ENCODE measurements at places on chromosomes 16 and 17.

GRCh38 chr17:79670537-79671084 lies 59.8 kb upstream of the RBFOX3 start:
- no peak for DNase-seq

- peak; percentile 47 for DNase-seq
Observed at GRCh38 chr16:17467923-17468540, 2.7 kb downstream of the XYLT1 start.

- DNase-seq, result no peak
Observed at GRCh38 chr17:35676441-35676840, 55.0 kb upstream of the RASL10B start.

DNA sequence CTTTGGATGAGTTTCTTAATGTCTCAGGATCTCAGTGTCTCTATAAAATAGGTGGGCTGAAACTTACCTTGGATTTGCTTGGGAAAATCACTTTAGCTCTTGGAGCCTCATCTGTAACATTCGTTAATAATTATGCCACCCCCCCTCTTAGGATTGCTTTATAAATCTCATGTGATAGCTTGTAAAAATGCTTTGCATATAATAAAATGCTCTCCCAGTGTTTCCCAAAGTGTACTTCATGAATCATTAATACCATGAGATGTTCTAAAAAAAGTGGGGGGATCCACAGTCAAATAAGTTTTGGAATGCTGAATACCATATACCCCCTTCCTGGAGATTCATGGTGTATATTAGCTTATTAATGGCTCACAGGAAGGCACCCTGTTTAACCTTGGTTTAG lies 5.2 kb downstream of the KRT39 start:
- no peak for DNase-seq

- DNase-seq, result no peak
Observed at GRCh38 chr17:35235917-35236316, 7.0 kb upstream of the SLFN5 start.

DNA sequence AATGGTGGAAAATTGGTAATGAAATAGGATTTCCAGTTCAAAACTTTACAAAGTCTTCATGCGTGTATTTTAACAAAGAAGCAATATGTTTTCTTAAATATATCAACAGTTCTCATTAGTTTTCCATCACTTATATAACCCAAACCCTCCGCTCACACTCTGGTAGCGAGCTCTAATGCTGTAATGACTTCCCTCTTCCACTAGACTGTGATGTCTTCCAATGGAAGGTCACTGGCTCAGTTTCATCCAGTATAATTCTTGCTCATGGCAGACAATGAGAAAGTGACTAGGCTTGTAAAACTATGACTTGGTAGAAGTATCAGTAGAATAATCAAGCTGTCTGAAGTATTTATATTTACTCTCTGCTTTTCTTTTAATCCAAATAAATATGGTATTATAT lies 32.8 kb downstream of the NETO2 start:
- DNase-seq, result no peak

DNA sequence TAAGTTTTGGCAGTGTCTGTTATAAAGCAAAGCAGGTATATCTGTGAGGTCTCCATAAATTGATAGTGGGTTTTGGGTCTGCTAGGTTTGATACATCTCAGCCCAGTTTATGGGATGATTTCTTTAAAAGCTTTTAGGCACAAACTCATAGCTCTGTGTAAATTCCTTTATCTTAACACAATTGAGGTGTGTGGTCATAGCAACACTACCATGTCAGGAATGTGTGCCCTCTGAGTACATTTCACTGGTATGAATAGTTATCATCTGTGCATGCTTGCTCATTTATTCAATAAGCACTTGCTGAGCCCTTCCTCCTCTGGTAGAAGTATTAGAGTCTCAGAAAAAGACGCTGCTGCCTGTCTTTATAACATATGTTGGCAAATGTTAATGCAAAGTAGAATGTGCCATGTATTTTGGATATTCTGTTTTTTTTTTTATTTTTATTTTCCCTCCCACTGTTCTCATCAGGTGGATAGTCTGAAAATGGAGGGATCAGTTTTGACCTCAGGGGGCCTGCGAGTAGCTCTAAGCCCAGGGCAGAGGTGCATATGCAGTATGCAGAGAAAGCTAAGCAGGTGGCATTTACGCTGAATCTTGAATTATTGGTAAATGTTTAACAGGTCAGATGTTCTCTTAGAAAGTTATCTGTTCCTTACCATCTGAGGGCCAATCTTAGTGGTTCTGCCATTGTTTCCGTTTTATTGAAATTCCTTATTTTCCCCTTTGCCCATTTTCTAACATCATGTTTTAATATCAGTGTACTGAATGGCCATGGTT lies 90.7 kb downstream of the WNT3 start:
- DNase-seq, result no peak

- DNase-seq, result no peak
Observed at GRCh38 chr17:75950855-75951554, 10.2 kb upstream of the FBF1 start.

GRCh38 chr17:67829331-67829730 lies 4.0 kb downstream of the BPTF start:
- no peak for DNase-seq

DNA sequence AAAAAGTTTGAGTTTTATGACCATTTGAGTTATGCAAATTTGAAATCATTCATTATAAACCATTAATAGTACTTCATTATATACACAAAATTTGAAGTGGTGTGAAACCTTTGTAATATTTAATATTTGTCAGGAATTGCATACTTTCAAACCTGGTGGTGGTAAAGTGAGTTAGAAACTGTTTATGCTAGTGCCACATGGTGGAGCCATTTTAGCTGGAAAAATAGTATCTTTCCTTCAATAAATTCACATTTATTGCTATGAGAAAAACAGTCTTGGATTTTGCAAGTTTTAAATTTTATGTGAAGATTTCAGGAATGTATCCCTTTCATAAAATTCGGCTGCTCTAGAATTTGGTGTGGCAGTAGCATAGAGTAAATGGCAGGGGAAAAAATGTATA lies 7.3 kb upstream of the BLMH start:
- no peak for DNase-seq

DNA sequence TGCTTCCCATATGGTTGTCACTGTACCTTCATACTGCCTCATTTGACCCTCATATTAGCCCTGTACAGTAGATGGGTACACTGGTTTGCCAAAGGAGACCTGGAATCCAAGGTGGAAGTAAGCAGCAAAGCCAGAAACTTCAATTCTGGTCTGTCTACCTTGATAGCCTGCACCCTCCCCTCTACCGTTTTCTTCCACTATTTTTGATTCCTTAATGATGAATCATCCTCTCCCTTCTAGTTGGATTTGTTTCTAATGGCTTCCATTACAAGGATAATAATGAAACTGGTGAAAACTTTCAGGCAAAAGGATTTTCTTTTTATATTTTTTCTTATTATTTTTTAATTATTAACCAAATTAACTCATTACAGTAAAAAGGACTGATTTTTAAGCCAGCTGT lies 17.3 kb downstream of the TAC4 start:
- DNase-seq, result no peak

GRCh38 chr17:70352834-70353233 lies 183.5 kb downstream of the KCNJ2 start:
- DNase-seq, result no peak

DNA sequence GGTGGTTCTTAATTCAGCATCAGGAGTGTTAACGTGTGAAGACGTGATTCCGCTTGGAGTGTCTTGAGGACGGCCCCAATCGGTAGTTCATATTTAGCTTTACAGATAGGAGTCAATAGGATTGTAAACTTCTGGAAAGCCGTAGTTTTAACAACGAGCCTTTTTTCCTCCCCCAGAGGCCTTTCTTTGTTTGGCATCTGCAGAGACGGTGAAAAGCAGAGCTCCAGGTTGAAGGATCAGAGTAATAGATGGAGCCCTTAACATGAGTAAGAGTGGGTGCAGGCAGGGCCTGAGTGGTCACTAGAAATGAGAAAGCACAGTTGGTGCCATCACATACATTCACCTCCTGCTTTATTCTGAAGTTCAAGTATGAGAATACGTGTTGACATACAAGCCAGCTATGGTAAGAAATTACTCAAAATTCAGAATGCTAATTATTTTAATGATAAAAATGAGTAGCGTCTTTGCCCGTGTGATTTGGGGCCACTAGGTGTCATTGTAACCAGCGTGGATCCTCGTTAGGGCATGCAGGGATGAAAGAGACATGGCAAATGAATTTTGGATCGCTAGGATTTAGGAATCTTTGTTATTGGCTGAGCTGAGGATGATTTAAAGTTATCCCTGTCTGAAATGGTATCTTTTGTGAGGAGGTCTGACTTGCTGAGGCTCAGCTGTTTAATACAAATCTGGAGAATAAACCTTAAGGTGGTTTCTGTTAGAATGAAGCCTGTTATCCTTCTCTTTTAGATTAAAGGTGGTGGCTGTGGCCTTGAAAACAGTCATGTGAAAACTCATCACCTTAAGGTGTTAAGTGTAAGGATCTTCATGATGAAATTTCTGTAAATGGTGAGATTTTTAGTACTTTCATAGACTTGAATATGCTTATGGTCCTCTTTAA lies 18.6 kb downstream of the PRCD start:
- DNase-seq, result no peak

GRCh38 chr17:42179911-42180410 lies 981 bp downstream of the KCNH4 start:
- DNase-seq, result no peak

- DNase-seq, result no peak
Observed at GRCh38 chr17:31299624-31300023, 2.6 kb upstream of the OMG start.

- DNase-seq, result no peak
Observed at GRCh38 chr16:24035127-24035842, 199.5 kb downstream of the PRKCB start.

Measured in tibial nerve (tissue), 4 donors.